ENCODE measurements at places on chromosomes 4 and X. TPM values are rescaled to one million over a fixed set of nuclear protein-coding genes. Genes with fewer than 3 reads are reported as not detected.

Gene AFP
- not detected for total RNA-seq

Gene RAB40A
- not detected for total RNA-seq

Gene PLAC1
- not detected for total RNA-seq

Gene MXRA5
- not detected for total RNA-seq

Gene SSX4B
- total RNA-seq = not detected

Gene XIAP
- total RNA-seq = 32.2 TPM

Gene PAGE1
- not detected for total RNA-seq

Gene GUCY1A1
- total RNA-seq = 4.1 TPM

Gene FSTL5
- total RNA-seq = not detected

Gene ZNF280C
- 6.0 TPM for total RNA-seq

Gene ARFIP1
- 13.7 TPM for total RNA-seq

Gene SHROOM3
- not detected for total RNA-seq

Gene GPR119
- not detected for total RNA-seq

Gene RHOXF1
- 1.4 TPM for total RNA-seq

- no peak for DNase-seq
- no peak overlapping the region for H3K27ac ChIP-seq
- H3K27me3 ChIP-seq = no peaks in the 10 kb centered on the region
- H3K4me1 ChIP-seq = no peaks in the 10 kb centered on the region
- no peaks in the 10 kb centered on the region for H3K36me3 ChIP-seq
- no peak overlapping the region for H3K4me3 ChIP-seq
Observed at GRCh38 chr4:145546175-145546915, 64.7 kb downstream of the SMAD1 start.

- H3K4me1 ChIP-seq = no peaks in the 10 kb centered on the region
- H3K27me3 ChIP-seq = no peaks in the 10 kb centered on the region
- no peak for DNase-seq
- no peak overlapping the region for H3K27ac ChIP-seq
- no peaks in the 10 kb centered on the region for H3K36me3 ChIP-seq
Observed at GRCh38 chr4:150782311-150782710, 200.4 kb downstream of the MAB21L2 start.

DNA sequence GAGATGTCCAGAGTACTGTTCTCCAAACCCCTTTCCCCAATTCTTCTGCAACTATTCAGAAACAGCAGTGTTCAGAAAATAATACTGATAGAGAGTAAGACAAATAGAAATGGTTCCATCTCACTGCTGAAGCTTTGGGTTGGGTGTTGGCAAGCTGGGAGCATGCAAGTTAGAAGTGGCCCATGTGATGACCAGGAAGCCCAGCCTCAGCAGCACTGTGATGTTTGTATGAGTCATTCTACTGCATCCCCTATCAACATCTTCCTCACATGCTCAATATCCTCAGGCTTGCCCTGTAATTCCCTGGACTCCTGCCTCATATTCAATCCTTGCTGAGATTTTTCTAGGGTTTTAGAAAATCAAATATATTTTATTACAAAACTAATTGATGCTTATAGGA lies 96.5 kb downstream of the CHRDL1 start:
- H3K27me3 ChIP-seq = no peaks in the 10 kb centered on the region
- no peak overlapping the region for H3K27ac ChIP-seq
- no peaks in the 10 kb centered on the region for H3K36me3 ChIP-seq

GRCh38 chr4:47106561-47106960 lies 75.2 kb downstream of the GABRB1 start:
- no peaks in the 10 kb centered on the region for H3K4me1 ChIP-seq
- no peak overlapping the region for H3K4me3 ChIP-seq
- H3K27ac ChIP-seq = no peak overlapping the region
- H3K27me3 ChIP-seq = no peaks in the 10 kb centered on the region
- DNase-seq = no peak

DNA sequence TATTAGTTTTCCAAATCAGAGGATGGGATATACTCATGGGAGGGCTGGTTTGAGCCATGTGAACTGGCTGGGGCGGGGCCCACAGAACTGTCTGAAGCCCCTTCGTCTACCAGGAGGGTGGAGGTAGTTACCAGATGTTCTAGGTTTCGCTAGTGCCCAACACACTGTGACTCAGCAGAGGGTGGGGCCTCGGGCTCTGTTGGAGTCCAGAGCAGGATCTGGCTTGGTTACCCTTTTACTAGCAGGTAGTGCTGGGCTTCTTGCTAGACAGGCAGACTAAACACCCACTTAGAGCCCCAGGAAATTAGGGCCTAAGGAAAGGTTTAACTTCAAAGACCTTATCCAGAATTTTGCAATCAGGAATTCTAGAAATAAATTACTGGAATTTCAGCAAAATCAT lies 56.2 kb upstream of the CHRDL1 start:
- H3K4me1 ChIP-seq = no peaks in the 10 kb centered on the region
- H3K4me3 ChIP-seq = no peak overlapping the region
- no peak for DNase-seq
- no peaks in the 10 kb centered on the region for H3K36me3 ChIP-seq

- H3K27ac ChIP-seq = no peak overlapping the region
- no peak overlapping the region for H3K4me3 ChIP-seq
- H3K27me3 ChIP-seq = no peaks in the 10 kb centered on the region
- no peaks in the 10 kb centered on the region for H3K4me1 ChIP-seq
- DNase-seq = no peak
Observed at GRCh38 chrX:153501530-153501929, 6.8 kb downstream of the BGN start.

GRCh38 chr4:94831607-94832006 lies 73.9 kb downstream of the BMPR1B start:
- H3K27me3 ChIP-seq = no peaks in the 10 kb centered on the region
- no peak overlapping the region for H3K27ac ChIP-seq
- no peak for DNase-seq
- no peaks in the 10 kb centered on the region for H3K4me1 ChIP-seq
- no peak overlapping the region for H3K4me3 ChIP-seq

GRCh38 chr4:21596521-21596920 lies 352.1 kb downstream of the KCNIP4 start:
- no peak overlapping the region for H3K4me3 ChIP-seq
- H3K4me1 ChIP-seq = no peaks in the 10 kb centered on the region
- H3K36me3 ChIP-seq = no peaks in the 10 kb centered on the region
- no peak overlapping the region for H3K27ac ChIP-seq
- no peak for DNase-seq

DNA sequence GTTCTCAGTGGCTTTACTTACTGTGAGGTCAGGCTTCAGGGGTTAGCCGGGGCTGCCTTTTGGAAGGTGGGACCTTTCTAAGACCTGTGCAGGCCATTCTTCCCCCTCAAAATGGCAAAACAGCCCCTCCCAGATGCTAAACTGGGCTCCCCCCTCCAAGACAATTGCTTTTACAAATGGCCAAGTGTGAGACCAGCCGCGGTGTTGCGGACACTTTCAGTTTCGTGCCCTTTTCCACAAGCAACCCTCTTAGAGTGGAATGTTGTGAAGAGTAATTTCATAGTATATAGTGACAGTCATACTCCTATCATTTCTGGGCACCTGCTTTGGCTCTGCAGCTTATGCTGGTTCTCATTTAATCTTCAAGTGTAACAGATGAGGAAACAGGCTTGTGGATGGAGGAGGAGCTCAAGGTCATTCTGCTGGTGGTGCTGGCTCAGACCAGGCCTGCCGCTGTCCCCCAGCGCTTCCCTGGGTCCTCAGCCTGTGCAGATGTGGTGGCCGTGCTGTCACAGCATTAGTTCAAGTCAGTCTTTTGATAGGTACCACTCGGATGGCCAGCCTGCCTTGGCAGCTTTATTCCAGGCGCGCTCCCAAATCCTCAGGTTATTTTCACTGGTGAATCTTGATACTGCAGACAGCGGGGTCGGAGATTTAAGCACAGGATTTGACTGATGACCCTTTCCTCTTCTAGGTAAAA lies 55.0 kb upstream of the TADA2B start:
- no peaks in the 10 kb centered on the region for H3K36me3 ChIP-seq
- H3K4me3 ChIP-seq = peak overlapping the region; percentile 46
- DNase-seq = no peak
- peak overlapping the region; percentile 20 for H3K27ac ChIP-seq
- no peaks in the 10 kb centered on the region for H3K27me3 ChIP-seq
- peaks cover 40% of the 10 kb centered on the region for H3K4me1 ChIP-seq

GRCh38 chr4:93084599-93085305 lies 743.8 kb upstream of the ATOH1 start:
- H3K27ac ChIP-seq = no peak overlapping the region
- DNase-seq = no peak
- no peaks in the 10 kb centered on the region for H3K4me1 ChIP-seq
- no peak overlapping the region for H3K4me3 ChIP-seq
- H3K36me3 ChIP-seq = no peaks in the 10 kb centered on the region

GRCh38 chrX:14027511-14028019 lies 2.1 kb downstream of the GEMIN8 start:
- no peaks in the 10 kb centered on the region for H3K36me3 ChIP-seq
- no peak overlapping the region for H3K4me3 ChIP-seq
- H3K4me1 ChIP-seq = peaks cover 6% of the 10 kb centered on the region
- H3K27me3 ChIP-seq = no peaks in the 10 kb centered on the region
- no peak for DNase-seq
- H3K27ac ChIP-seq = no peak overlapping the region

DNA sequence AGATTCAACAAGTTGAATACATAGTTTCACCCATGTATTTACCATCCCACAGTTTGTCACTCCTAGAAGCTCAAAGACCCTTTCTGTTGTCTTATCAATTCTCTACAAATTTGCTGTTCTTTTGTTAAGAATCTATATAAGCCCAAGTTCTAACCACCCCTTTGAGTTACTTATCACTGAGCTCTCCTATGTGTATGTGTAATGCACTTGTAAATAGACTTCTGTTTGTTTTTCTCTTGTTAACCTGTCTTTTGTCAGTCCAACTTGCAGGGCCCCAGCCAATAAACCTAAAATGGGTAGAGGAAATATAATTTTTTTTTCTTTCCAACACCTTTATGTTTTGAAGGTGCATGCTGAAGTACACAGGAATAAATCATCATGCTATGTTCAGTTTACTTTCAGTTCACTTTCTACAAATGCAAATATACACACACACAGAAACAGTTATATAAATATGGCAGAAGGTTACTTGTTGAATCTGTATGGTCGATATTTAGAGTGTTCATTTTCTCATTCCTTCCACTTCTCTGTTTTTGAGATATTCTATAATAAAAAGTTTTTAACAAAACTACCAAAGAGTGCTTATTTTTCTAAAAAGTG lies 22.3 kb upstream of the CLOCK start:
- DNase-seq = no peak
- no peaks in the 10 kb centered on the region for H3K4me1 ChIP-seq
- H3K4me3 ChIP-seq = no peak overlapping the region
- H3K36me3 ChIP-seq = no peaks in the 10 kb centered on the region
- H3K27me3 ChIP-seq = no peaks in the 10 kb centered on the region

DNA sequence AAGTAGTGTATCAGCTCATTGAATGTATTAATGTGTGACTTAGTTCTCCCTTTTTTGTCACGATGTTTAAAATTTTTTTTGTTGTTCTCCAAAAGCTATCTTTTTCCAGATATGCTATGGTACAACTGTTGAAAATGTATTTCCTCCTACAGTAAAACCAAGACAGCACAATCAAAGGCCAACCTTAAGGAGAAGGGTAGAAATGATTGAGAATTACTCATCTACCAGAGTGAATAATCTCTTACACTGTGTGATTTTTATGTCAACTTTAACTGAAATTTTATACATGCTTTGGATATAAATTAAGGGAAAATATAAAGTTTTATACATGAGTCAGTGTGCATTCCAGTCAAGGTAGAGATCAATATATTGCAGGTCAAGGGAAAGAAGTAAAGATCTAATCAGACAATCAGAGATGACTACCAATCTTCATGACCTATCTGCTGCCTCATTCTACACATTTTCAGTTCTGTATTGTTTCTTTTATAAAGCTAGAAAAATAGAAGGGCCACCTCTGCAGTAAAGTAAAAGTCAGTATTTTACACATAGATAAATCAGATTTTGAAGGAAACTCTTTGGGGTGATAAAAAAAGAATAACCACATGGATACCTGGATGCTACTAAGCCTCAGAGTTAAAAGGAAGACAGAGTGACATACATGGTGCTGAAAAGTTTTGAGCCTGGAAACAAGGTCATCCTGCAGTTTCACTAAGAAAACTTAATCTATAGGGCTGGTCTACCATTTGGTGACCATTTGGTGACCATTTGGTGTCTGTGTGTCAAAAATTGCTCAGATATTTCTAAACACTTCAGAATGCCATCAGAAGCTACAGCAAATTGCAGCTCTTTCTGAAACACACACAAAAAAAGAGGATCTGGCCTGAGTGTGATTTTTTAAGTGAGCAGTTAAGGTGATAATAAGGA lies 1.6 kb downstream of the FAM13A start:
- H3K36me3 ChIP-seq = no peaks in the 10 kb centered on the region
- H3K27me3 ChIP-seq = no peaks in the 10 kb centered on the region
- H3K4me1 ChIP-seq = no peaks in the 10 kb centered on the region
- H3K27ac ChIP-seq = no peak overlapping the region
- H3K4me3 ChIP-seq = no peak overlapping the region
- DNase-seq = no peak

GRCh38 chr4:174084542-174084941 lies 198.9 kb downstream of the FBXO8 start:
- no peaks in the 10 kb centered on the region for H3K36me3 ChIP-seq

- peaks cover 3% of the 10 kb centered on the region for H3K4me1 ChIP-seq
- H3K36me3 ChIP-seq = peaks cover 17% of the 10 kb centered on the region
- H3K27ac ChIP-seq = no peak overlapping the region
- no peak overlapping the region for H3K4me3 ChIP-seq
Observed at GRCh38 chrX:19698122-19698521, 182.8 kb upstream of the MAP3K15 start.

GRCh38 chrX:107117993-107118321 lies 665 bp downstream of the RBM41 start:
- H3K4me3 ChIP-seq = peak overlapping the region; percentile 54
- no peak for DNase-seq
- no peak overlapping the region for H3K27ac ChIP-seq
- no peaks in the 10 kb centered on the region for H3K27me3 ChIP-seq
- peaks cover 27% of the 10 kb centered on the region for H3K36me3 ChIP-seq

DNA sequence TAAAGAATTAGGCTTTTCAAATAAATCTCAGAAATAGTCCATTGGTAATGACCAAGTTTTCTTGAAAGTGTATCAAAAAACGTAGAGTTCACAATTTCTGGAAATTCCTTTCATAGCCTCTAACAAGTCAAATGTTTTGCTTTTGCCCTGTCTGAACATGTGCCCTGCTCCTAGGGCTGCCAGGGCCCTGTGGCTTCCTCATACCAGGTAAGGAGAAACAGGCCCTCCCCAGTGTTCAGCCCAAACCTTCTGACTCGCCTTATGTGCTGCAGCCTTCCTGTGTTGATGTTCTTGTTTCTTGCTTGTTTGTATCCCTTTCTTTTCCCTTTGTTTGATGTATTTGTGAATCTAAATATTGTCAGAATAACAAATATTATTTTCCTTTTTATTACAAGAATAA lies 146.1 kb upstream of the PACRGL start:
- no peaks in the 10 kb centered on the region for H3K27me3 ChIP-seq
- no peaks in the 10 kb centered on the region for H3K4me1 ChIP-seq
- DNase-seq = no peak

- no peak overlapping the region for H3K4me3 ChIP-seq
- H3K4me1 ChIP-seq = no peaks in the 10 kb centered on the region
- H3K36me3 ChIP-seq = no peaks in the 10 kb centered on the region
- DNase-seq = no peak
Observed at GRCh38 chr4:73391774-73392173, 12.3 kb upstream of the ALB start.
